ENCODE measurements at places on chromosomes 1 and 21.

DNA sequence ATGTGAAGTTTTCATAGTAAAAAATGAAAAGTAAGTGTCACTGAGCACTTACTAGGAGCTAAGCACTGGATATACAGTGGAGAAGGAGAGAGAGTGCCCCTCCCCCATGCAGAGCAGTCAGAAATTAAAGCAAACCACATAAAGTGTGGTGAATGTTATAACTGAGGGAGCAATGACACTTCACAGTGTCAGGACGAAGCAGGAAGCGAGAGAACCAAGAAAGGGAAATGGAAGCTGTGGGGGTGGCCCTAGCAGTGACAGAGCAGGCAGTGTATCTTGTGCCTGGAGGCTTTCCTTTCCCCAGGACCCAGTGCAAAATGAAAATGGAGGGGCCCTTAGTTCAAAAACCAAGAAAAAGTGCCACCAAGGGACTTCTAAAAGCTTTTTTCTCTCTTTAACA lies 21.5 kb upstream of the RCAN3 start:
- no peak for DNase-seq

GRCh38 chr21:17853393-17854275 lies 34.5 kb upstream of the C21orf91 start:
- DNase-seq, result no peak

GRCh38 chr1:208643005-208643597 lies 398.9 kb upstream of the PLXNA2 start:
- no peak for DNase-seq

- DNase-seq, result no peak
Observed at GRCh38 chr1:234879147-234880080, 249.2 kb downstream of the TOMM20 start.

GRCh38 chr1:169312084-169312954 lies 55.3 kb downstream of the NME7 start:
- peak; percentile 71 for DNase-seq

DNA sequence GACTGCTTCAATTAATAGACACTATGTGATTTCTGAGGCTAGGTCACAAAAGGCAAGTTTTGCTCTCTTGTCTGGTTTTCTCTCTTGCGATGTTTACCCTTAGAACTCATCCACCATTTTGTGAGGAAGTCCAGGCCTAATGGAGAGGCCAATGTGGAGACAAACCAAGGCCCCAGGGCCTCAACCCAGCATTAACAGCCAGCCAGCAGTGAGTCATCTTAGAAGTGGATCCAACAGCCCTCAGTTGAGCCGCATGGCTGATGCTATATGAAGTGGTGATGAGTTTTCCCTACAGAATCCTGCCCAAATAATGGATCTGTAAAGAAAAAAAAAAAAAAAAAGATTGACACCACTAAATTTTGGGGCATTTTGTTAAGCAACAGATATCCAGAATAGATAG lies 95.1 kb downstream of the DNTTIP2 start:
- DNase-seq, result no peak

DNA sequence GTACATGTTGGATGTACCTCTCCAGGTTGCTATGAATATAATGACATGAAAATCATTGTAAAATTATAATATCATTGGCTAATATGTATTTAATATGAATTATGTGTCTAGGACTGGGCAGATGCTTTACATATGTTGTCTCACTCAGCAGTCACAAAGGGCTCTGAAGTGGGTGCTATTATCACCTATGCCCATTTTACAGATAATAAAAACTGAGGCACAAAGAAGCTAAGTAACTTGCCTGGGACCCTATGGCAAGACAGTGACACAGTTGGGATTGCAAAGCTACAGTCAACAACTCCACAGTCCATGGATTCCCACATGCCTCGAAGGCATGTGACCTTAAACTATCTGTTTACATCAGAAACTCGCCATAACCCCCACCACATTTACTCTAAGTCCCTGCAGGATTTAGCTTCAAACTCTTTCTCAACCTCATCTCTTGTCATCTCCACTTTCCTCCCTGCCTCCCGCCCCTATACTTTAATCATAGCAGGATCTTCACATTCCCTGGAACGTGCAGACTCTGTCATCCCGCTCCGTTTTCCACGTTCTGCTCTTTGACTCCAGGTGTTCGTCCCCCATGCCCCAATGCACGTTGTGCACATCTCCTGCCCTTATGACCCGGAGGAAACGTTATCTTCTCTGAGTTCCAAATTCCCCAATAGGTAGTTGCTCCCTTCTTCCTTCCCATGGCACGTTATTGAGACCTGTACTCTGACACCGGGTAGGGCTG lies 143.0 kb upstream of the NRIP1 start:
- no peak for DNase-seq

GRCh38 chr1:75079538-75080290 lies 54.5 kb upstream of the LHX8 start:
- DNase-seq, result peak; percentile 83

DNA sequence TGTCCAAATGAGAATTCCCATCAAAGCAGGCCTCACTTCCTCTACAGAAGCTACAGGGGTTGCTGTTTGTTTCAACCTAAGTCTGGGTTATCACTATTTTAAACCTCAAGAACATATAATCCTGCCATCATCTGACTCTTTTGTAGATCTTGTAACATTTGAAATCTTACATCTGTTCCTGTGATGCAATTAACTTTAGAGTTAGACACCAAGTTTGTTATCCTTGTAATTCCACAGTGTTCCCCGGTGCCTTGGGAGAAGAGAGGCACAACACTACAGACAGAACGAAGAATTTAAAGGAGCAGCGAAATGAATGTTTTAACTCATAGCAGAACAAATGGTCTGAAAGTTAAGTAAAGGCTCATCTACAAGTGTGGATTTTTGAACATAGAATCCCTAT lies 116.1 kb downstream of the UCHL5 start:
- DNase-seq, result no peak

DNA sequence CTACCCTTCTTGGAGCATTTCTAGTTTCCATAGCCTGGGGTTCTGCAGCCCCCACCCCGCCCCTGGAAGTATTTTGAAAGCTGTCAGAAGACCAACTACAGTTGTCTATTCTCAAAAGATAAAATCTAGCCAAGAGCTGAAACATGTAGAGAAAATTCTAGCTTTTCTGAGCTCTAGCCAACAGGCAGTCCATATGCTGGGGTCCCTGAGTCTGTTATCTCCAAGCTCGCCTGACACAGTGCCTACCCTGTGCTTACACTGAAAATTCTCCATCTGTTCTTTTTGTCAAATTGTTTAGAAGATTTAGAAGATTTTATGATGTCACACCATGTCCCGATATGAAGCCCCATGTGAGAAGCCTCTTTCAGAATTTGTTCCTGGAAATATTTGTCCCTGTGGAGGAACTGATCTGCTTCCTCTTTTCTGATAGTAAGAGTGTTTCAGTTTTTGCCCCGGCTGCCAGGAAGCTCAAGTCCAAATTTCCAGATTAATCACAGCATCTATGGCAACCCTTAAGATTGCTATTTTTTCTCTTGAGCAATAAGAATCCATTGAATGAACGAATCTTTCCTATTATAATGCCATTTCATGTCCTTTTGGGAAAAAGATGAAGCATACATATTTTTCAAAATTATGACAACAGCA lies 23.7 kb upstream of the CSF3R start:
- DNase-seq, result no peak

DNA sequence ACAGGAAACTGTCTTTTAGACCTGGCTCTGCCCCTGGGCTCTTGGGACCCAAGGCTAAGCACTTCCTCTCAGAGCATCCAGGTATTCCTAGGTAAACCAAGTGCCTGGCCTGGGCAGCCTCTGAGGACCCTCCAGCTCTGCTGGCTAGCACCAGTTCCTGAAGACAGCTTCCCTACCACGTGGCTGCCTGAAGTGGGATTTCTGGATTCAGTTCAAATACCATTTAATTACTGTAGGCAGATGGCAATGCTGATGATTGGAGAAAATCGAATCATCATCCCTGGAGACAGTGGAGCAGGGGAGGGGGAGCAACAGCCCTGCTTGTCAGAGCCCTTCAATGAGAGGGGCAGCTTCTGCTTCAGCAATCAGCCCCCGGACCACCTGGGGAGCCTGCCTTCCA lies 11.9 kb downstream of the KIF21B start:
- DNase-seq, result no peak

- DNase-seq, result no peak
Observed at GRCh38 chr1:74340656-74341055, 105.5 kb downstream of the TNNI3K start.

GRCh38 chr21:42162831-42163510 lies 56.0 kb upstream of the ABCG1 start:
- DNase-seq, result no peak

DNA sequence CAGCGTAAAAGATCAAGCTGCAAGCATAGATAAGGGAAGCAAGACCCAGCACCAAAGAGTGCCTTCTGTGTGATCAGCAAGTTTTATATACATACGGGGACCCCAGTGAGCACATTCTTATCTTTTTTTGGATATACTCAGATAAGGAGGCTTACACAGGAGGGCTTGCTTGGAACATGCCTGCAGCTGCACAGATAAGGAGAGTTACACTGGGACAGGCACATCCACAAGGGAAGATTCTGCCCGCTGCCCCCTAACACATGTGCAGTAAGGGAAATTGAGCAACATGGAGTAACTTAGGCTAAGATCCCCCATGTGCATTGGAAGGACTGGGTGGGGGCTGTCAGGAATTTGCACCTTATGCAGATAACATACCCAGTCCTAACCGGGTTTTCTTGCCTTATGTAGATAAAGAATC lies 1334.8 kb downstream of the MRPL39 start:
- DNase-seq, result no peak

GRCh38 chr1:106613068-106613467 lies 443.4 kb upstream of the PRMT6 start:
- no peak for DNase-seq

- no peak for DNase-seq
Observed at GRCh38 chr1:31425301-31426081, 12.5 kb downstream of the SERINC2 start.

GRCh38 chr1:107389410-107390396 lies 248.9 kb downstream of the NTNG1 start:
- DNase-seq, result peak; percentile 10

- DNase-seq, result no peak
Observed at GRCh38 chr1:245258271-245258920, 103.6 kb downstream of the KIF26B start.

- peak; percentile 8 for DNase-seq
Observed at GRCh38 chr1:11417162-11417561, 61.8 kb upstream of the DISP3 start.
